ENCODE measurements at places on chromosomes 16 and 17. TPM values are rescaled to one million over a fixed set of nuclear protein-coding genes. Genes with fewer than 3 reads are reported as not detected.
A peak's percentile ranks its signal among the peaks of the same experiment; 100 is the strongest.

DNA sequence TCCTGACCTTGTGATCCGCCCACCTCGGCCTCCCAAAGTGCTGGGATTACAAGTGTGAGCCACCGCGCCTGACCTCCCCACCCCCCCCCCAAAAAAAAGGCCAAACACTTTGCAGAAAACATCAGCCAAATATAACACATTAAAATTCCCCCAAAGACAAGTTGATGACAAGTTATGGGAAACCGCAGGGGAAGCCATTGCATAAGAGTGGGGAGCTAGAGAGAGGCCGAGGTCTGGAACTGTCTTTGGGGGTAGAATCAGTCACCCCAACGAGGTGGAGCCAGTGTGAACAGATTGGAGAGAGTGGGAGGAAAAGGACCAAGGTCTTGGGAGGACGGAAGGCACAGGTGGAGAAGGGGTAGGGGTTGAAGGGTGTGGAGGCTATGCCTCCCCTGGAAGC, 2.8 kb downstream of the DRC3 start:
- no peaks in the 10 kb centered on the region for H3K27me3 ChIP-seq
- peaks cover 25% of the 10 kb centered on the region for H3K4me1 ChIP-seq
- DNase-seq: no peak
- H3K27ac ChIP-seq: no peak overlapping the region

- peaks cover 30% of the 10 kb centered on the region for H3K4me1 ChIP-seq
- DNase-seq: no peak
- no peak overlapping the region for H3K4me3 ChIP-seq
- no peaks in the 10 kb centered on the region for H3K27me3 ChIP-seq
- H3K36me3 ChIP-seq: peaks cover 48% of the 10 kb centered on the region
- peak overlapping the region; percentile 66 for H3K27ac ChIP-seq
These were observed 83.3 kb downstream of the WDR59 start for GRCh38 chr16:74901606-74902005.

DNA sequence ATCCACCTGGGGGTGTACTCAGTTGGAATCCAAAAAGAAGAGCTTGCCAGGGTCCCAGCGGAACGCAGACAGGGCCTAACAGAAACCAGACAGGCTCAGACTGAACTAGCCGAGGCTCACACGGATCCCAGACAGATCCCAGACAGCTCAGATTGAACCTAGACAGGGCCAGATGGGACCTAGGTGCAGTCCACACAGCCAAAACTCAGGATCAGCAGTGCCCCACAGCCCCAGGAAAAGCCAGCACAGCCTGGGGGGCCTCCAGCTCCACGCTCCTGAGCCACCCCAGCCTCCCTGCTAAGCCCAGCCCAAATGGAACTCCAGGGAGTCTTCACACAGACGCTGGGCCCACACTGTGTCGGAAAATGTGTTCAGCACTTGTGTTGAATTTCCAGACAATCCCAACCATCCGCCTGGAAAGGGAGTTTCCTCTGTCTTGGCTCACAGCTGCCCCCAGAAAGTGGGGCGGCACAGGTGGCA, 7.5 kb downstream of the STX1B start:
- H3K4me3 ChIP-seq: no peak overlapping the region
- H3K36me3 ChIP-seq: no peaks in the 10 kb centered on the region
- peaks cover 5% of the 10 kb centered on the region for H3K4me1 ChIP-seq
- H3K27me3 ChIP-seq: peaks cover 24% of the 10 kb centered on the region
- no peak for DNase-seq

DNA sequence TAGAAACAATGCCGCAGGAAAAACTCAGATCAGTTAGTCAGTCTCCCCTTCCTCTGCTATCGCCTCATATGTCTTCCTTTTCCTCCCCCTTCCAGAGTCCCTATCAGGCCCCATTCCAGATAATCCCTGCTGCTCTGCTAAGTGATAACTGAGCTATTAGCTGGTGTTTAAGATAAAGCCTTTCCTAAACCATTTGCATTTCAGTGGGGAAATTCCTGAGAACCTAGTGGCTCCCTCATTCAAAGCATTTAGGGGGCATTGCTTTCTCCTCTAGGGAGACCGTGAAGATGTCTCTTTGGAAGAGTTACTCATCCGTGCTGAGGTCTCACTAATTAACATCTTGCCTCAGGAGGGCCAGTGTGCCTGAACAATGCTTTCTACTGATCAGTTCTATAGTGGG, 401.6 kb downstream of the NPIPA7 start:
- no peaks in the 10 kb centered on the region for H3K4me1 ChIP-seq
- no peak overlapping the region for H3K4me3 ChIP-seq
- H3K27ac ChIP-seq: no peak overlapping the region
- no peaks in the 10 kb centered on the region for H3K36me3 ChIP-seq
- H3K27me3 ChIP-seq: peaks cover 19% of the 10 kb centered on the region

GRCh38 chr16:81582655-81583441, 138.2 kb downstream of the CMIP start:
- peaks cover 19% of the 10 kb centered on the region for H3K4me1 ChIP-seq
- no peak for DNase-seq
- no peak overlapping the region for H3K4me3 ChIP-seq

- no peaks in the 10 kb centered on the region for H3K27me3 ChIP-seq
- no peak overlapping the region for H3K4me3 ChIP-seq
- H3K4me1 ChIP-seq: peaks cover 5% of the 10 kb centered on the region
- no peak for DNase-seq
- peaks cover 74% of the 10 kb centered on the region for H3K36me3 ChIP-seq
- no peak overlapping the region for H3K27ac ChIP-seq
These were observed 6.1 kb downstream of the TSC2 start for GRCh38 chr16:2053897-2054296.

DNA sequence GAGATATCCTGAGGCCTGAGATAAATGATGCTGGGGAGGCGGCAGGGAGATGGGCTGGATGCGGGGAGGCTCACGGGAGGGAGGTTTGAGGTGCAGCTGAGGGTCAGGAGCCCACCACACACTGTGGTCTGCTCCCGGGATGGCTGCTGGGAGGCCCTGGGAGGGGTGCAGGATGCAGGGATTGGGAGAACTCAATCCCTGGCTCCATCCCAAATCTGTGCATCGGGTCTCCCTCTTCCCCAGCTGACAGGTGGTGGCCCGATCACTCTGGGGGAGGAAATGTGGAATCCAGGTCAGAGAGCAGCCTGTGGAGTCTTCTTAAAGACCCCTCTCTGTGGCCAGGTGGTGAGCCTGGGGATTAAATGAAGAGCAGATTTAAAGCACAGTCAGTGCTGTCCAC, 12.0 kb downstream of the PHB1 start:
- no peak overlapping the region for H3K4me3 ChIP-seq
- DNase-seq: no peak
- H3K36me3 ChIP-seq: peaks cover 49% of the 10 kb centered on the region
- H3K27ac ChIP-seq: no peak overlapping the region
- H3K27me3 ChIP-seq: no peaks in the 10 kb centered on the region
- no peaks in the 10 kb centered on the region for H3K4me1 ChIP-seq

DNA sequence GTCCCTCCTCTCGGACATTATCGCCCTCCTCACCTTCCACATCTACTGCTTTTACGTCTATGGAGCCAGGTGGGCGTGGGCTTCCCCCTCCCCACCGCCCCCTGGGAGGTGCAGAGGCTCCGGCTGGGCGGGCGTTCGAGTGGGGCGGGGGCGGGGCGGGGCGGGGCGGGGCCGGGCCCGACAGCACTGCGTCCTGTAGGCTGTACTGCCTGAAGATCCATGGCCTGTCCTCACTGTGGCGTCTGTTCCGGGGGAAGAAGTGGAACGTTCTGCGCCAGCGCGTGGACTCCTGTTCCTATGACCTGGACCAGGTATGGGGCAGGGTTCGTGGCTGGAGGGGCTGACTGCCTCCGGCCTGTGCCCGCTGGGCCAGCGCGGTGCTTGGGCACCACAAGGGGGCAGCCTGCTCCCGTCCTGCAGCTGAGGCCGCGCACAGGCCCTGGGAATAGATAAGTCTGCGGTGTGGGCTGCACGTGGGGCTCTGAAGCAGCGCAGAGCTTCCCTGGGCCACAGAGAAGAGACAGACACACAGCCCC, 9.2 kb downstream of the PIGQ start:
- H3K4me1 ChIP-seq: peaks cover 10% of the 10 kb centered on the region
- H3K36me3 ChIP-seq: peaks cover 20% of the 10 kb centered on the region
- peak; percentile 74 for DNase-seq
- H3K4me3 ChIP-seq: peak overlapping the region; percentile 51
- H3K27ac ChIP-seq: no peak overlapping the region

DNA sequence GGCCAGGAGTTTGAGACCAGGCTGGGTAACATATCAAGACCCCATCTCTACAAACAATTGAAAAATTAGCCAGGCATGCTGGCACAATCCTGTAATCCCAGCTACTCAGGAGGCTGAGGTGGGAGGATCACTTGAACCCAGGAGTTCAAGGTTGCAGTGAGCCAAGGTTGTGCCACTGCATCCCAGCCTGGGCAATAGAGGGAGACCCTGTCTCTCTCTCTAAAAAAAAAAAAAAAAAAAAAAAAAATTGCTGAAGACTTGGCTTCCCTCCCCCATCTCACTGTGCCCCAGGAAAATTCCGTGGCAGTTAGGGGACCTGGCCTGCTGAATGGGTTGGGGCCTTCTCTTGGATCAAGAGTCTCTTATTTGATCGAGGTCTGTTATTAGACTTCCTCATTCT, at the start of gene ODF4:
ODF4 (plus strand) TSS at position 301 of the 400 bp plus-strand sequence. CDS start 212 bp downstream, outside the sequence.
- H3K4me1 ChIP-seq: no peaks in the 10 kb centered on the region
- no peaks in the 10 kb centered on the region for H3K27me3 ChIP-seq
- H3K36me3 ChIP-seq: no peaks in the 10 kb centered on the region
- no peak for DNase-seq
- H3K4me3 ChIP-seq: no peak within 1 kb of the TSS
- H3K27ac ChIP-seq: no peak within 1 kb of the TSS

Gene RAB26
- total RNA-seq: 1.7 TPM
